ENCODE measurements at places on chromosomes 7 and 10.

DNA sequence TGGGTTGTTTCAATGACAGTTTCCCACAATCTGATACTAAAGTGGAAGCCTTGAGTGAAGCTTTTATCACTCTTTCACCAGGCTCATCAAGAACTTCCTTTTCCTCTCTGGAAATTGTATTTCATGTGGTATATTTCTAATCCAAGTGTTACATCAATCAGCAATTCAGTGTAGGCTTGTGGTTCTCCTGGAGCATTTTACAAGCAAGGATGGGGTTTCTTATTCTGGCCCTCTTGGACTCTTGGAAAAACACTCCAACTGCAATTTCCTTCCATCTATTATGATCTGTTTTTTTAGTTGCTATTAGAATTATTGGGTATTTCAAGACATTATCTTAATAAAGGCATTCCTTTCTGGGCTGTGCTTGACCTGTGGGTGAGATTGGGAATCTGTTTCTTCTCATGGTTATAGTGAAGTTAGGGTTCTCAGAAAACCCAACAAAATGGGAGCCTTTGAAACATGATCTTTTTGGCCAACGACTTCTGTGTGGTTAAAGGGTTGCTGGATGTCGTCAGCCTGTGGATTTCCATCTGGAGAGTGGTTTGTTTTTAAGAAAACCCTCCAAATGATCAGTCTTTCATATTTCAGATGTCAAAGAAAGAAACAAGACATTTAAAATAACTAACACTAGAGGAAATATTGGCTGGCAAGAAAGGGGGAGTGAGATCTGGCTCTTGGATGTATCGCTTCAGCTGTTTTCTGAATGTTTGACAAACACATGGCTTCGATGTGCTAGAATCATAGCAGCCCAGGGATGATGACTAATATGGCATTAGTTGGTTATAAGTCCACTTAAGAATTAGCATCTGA, 540.2 kb downstream of the LRMDA start:
- peak; percentile 70 for DNase-seq

- peak; percentile 93 for DNase-seq
Measured at GRCh38 chr7:92809760-92810573, 26.4 kb downstream of the CDK6 start.

DNA sequence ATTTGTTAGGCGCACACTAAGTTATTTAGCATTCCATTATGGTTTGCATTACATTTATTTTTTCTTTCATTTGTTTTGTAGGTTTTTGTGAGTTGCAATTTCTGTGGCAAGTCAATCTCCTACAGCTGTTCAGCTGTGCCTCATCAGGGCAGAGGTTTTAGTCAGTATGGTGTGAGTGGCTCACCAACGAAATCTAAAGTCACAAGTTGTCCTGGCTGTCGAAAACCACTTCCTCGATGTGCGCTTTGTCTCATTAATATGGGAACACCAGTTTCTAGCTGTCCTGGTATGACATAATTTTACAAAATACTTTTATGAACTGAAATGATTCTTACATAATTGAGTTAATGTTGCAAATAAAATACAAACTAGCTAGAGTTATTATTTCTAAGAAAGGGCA, 29.5 kb downstream of the MIOS start:
- DNase-seq = no peak

DNA sequence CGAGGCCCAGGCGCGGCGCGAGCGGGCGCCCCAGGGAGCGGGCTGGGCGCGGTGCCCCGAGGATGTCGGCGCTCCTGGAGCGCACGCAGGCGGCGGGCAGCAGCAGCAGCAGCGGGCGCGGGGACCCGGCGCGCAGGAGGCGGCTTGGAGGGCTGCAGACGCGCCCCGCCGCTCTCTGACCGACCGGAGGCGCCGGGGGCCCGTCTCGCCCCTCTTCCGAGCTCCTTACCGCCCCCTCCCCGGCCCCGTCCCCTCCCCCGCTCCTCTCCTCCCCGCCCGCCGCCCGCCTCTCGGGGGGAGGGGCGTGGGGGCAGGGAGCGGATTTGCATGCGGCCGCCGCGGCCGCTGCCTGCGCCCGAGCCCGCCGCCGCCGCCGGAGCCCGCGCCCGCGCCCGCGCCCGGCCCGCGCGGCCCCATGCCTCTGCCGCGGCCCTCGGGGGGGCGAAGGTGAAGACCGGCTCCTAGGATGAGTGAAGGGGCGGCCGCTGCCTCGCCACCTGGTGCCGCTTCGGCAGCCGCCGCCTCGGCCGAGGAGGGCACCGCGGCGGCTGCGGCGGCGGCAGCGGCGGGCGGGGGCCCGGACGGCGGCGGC, at the start of gene NRG3:
Gene NRG3 (plus strand): TSS at position 320 of the 592 bp plus-strand sequence.
- DNase-seq = no peak

DNA sequence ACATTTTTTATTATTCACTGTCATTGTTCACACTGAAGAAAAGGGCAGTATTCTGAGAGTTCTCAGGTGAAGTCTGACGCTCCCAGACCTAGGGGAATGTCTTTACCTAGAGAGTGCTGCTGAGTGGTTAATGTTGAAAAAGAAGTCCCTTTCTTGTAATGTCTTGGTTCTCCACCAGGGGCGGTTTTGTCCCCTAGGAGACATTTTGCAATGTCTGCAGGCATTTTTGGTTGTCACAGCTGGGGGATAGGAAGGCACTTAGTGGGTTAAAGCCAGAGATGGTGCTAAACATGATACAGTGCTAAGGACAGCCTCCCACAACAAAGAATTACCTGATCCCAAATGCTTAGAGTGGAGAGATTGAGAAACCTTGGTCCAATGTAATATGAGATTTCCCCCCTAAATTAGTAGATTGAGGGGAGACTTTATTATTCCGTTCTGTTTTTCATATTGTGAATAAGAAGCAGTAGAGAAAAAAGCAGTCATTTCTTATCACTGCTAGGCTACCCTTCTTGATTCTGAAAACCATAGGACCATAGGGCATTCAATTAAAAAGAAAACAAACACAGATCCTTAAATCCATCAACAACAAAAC, 13.1 kb downstream of the UMAD1 start:
- no peak for DNase-seq

DNA sequence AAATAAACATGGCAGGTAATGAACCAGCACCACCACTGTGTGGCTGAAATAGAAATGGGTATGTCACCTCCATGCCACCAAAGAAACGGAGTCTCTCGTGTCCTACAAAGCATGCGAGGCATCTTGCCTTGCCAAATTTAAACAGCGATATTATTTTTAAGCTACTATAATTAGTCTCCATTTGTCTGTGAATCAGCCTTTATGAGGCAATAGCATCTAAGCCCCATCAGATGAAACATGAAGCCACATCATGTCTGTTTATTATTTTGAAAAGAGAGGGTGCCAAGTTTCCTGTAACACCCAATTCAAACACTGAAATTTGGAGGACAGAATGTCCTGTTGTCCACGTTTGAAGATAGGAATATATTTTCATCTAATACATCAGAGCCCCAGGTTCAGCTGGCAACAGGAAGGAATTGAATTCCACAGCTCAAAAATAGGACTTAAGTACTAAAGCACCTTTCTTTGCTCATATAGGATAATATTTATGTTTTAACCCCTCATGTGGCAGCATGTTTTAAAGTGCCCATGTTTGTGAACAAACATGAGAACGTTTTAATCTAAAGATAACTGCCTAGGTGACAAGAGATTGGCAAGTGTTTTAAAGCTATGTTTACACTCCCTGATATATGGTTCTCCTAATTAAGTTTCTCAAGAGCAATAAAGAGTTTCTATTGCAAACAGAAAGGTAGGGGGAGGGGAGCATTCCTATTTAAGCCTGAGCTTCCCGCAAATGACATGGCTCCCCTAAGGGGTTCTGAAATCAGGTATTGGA, 86.8 kb downstream of the SORBS1 start:
- no peak for DNase-seq

GRCh38 chr10:100468978-100469377, 6.2 kb downstream of the WNT8B start:
- DNase-seq = no peak

DNA sequence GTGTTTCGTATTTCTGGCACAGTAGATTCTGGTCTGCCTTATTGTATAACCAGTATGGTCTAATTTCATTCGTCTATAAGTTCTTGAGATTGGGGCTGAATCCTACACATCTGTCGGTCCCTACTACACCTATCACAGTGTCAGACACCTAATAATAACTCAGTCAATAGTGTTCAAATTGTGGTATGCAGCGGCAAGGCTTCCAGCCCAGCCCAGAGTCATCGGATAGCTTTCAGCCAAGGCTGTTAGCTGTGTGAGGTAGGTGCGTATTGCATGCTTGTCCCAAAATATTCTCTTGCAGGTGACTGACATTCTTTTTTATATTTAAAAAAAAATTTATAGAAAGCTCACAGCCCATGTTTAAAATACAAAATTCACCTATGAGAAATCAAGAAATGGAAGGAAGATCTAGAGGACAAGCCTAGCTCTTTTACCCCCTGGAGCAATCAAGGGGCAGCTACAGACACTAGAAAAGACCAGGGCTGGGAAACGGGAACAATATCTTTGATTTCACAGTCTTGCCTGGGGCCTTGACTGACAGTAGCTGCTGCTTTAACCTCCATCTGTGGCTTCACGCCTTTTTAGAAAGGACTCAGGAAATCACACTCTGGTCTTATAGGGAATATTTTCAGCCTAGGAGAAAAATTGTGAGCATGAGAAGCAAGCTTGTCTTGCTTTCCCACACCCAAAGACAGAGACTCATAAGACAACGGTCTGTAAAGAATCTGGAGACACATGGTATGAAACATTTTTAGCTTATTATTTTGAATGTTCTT, 9.5 kb upstream of the ASB4 start:
- DNase-seq = no peak

DNA sequence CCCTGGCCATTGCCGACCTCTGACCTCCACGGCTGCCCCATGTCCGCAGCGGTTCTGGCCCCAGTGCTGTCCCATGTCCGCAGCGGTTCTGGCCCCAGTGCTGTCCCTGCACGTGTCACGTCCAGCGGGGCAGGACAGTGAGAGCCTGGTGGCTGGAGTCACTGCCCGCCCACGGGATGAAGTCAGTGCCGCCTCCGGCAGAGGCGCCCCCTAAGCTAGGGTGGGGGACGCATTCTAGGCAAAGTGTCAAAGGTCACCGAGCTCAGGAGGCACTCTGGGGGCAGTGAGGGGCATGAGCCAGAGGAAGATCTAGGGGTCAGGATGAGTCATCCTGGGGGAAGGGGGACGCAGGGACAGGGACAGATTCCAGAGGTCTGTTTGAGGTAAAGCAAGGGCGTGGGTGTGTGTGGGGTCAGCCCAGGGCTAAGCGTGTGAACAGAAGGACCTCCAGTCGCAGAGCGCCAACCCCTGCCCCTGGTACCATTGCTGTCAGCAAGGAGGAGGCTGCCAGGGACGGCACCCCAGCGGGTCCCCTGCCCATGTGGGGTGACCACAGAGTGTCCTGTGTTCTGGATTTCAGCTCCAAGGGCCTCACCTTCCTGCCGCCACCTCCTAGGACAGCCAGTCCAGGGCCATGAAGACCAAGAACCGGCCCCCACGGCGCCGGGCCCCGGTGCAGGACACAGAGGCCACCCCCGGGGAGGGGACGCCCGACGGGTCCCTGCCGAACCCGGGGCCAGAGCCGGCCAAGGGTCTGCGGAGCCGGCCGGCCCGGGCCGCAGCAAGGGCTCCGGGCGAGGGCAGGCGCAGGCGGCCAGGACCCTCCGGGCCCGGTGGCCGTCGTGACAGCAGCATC, 665 bp downstream of the BHLHA15 start:
- no peak for DNase-seq

GRCh38 chr10:70472799-70473454, 5.6 kb upstream of the PALD1 start:
- DNase-seq = no peak

DNA sequence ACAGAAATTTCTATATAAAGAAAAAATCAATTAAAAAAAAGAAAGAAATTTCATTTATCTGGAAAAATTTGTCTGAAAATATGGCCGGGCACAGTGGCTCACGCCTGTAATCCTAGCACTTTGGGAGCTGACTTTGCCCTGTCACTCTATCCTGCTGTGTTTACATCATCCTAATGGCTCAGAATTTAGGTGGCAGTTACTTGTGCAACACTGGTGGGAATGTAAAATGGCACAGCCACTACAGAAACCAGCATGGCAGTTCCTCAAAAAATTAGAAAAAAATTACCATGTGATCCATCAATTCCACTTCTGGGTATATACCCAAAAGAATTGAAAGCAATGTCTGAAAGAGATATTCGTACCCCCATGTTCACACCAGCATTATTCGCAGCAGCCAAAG, 405.2 kb upstream of the AUTS2 start:
- DNase-seq = no peak

- no peak for DNase-seq
Measured at GRCh38 chr7:727104-727805, at the start of gene PRKAR1B. PRKAR1B (minus strand) TSS chr7:727281; CDS start chr7:711505, 15,776 bp downstream.

DNA sequence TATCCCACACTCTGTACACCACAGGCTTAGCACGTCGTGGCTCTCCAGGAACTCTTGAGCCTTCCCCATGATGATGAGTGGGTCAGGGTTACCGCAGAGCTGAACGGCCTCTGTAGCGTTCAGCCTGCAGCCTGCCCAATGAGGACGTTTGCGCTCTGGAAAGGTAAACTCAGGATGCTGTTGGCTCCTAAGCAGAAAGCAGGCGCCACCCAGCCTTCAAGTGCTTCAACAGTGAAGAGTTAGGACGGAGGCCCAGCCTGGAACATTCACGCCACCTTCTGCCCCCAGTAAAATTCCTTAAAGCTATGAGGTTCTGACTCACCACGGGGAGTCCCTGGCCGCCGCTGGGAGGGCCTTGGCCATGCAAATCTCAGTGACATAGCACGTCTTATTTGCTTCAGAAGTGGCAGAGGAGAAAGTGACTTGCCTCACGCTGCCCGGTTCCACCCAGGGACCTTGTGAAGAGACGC, 161.5 kb upstream of the SH2B2 start:
- peak; percentile 54 for DNase-seq

DNA sequence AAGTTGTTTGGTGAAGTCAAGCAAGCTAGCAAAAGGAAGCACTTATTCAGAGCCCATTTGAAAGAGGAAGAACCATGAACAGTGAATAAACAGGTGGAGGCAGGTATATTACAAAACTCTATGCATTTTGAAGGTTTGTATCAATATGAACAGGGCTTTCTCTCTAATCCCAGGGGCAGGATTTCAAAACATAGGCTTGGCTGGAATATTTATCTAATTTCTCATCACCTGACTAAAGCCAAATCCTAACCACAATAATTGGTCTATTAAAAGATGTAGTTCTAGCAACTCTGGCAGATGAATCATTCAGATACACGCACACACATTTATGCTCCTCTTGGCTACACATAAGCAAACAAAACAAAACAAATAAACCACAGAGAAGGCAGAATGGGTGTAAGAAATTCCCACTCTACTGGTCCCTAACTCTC, 554.4 kb downstream of the INHBA start:
- peak; percentile 68 for DNase-seq

GRCh38 chr7:2517678-2518507, 1.7 kb upstream of the LFNG start:
- no peak for DNase-seq
